Stimulated activated CD8-positive, alpha-beta memory T cell treated with anti-CD3 and anti-CD28 coated beads, Interleukin-15, amount 100 ng/mL, for 4 hours (primary cell): ENCODE measurements at places on chromosomes 5 and 9.

DNA sequence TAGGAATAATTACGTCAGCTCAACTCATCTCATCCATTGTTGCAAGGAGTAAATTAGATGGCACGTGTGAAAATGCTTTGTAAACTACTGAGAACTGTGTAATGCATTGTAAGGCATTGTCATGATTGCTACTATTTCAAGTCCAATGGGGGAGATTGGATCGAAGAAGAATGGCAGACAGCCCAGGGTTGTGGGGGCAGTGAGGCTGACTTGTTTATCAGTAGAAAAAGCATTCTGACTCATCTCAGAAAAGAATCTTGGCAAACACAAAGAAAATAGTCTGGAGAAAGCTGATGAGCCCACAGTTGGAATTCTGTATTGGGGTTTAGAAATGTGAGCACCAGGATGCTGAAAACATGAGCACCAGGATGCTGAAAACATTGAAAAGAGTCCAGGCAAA is 28.0 kb upstream of the DAP start:
- DNase-seq: no peak

- no peak for DNase-seq
Observed at GRCh38 chr9:14344053-14344524, 30.1 kb upstream of the NFIB start.

DNA sequence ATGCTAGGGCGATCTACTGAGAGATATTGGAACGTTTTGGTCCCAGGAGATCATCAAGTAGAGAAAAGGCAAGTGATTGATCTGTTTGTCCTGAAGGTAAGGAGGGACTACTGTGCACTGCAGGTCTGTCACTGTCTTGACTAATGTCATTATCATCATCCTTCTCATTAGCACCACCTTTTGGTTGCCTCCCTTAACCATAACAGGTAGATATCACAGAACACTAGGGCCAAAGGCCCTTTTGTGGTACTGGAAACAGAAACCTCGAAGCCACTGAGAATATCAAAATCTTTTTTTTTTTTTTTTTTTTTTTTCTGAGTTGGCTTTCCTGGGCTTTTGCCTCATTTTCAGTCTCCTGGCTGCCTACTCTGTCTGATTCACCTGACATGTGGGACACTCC is 134.0 kb downstream of the KCTD16 start:
- DNase-seq: no peak

GRCh38 chr9:133332381-133332730 is 3.6 kb downstream of the SURF6 start:
- no peak for DNase-seq

GRCh38 chr5:58871648-58872242 is 288.9 kb downstream of the RAB3C start:
- no peak for DNase-seq
